ENCODE measurements at places on chromosomes 1 and 21. TPM values are rescaled to one million over a fixed set of nuclear protein-coding genes. Genes with fewer than 3 reads are reported as not detected.
A peak's percentile ranks its signal among the peaks of the same experiment; 100 is the strongest.

The CGN gene
- total RNA-seq = 20.3 TPM

- DNase-seq = no peak
Observed at GRCh38 chr1:65407877-65408276, 12.6 kb upstream of the LEPR start.

GRCh38 chr1:204563780-204564179 lies 47.6 kb downstream of the MDM4 start:
- no peak for DNase-seq

GRCh38 chr1:184974056-184974836 lies at the start of gene NIBAN1:
TSS of gene NIBAN1 (minus strand) at chr1:184974508. CDS start at chr1:184974356, 152 bp downstream.
- peak; percentile 85 for DNase-seq

- no peak for DNase-seq
Observed at GRCh38 chr1:175842550-175842949, 99.2 kb upstream of the TNR start.

Measured in H7 (cell line).